ENCODE measurements at places on chromosomes 1 and 21. TPM values are rescaled to one million over a fixed set of nuclear protein-coding genes. Genes with fewer than 3 reads are reported as not detected.

Gene CFAP126
- total RNA-seq, result not detected

Gene SOX13
- total RNA-seq, result 8.6 TPM

Gene ERICH3
- not detected for total RNA-seq

Gene PTPN22
- 1.1 TPM for total RNA-seq

Gene TRAF5
- 14.3 TPM for total RNA-seq

Gene SPRR4
- not detected for total RNA-seq

Gene ZFP69
- total RNA-seq, result 3.8 TPM

Gene SAMSN1
- total RNA-seq, result 0.06 TPM

Gene DNTTIP2
- total RNA-seq, result 22.3 TPM

Gene ZMYND12
- total RNA-seq, result 0.92 TPM

Gene HAO2
- total RNA-seq, result not detected

Gene NRAS
- total RNA-seq, result 42.5 TPM

Gene NOTCH2NLA
- total RNA-seq, result 91.1 TPM

Gene TCHH
- not detected for total RNA-seq

Gene RGS4
- 628 TPM for total RNA-seq

Gene LRIG2
- total RNA-seq, result 10.7 TPM

Gene ALX3
- not detected for total RNA-seq

Gene FAM229A
- total RNA-seq, result 0.99 TPM

Gene AQP10
- under 0.01 TPM for total RNA-seq

Gene OR2AK2
- not detected for total RNA-seq

Gene MAP3K21
- total RNA-seq, result not detected

Gene HFM1
- 0.13 TPM for total RNA-seq
